Caki2 (cell line): ENCODE measurements at places on chromosomes 4 and X. TPM values are rescaled to one million over a fixed set of nuclear protein-coding genes. Genes with fewer than 3 reads are reported as not detected.

GRCh38 chrX:95318882-95319281, 1365.8 kb upstream of the DIAPH2 start:
- peak; percentile 12 for DNase-seq

DNA sequence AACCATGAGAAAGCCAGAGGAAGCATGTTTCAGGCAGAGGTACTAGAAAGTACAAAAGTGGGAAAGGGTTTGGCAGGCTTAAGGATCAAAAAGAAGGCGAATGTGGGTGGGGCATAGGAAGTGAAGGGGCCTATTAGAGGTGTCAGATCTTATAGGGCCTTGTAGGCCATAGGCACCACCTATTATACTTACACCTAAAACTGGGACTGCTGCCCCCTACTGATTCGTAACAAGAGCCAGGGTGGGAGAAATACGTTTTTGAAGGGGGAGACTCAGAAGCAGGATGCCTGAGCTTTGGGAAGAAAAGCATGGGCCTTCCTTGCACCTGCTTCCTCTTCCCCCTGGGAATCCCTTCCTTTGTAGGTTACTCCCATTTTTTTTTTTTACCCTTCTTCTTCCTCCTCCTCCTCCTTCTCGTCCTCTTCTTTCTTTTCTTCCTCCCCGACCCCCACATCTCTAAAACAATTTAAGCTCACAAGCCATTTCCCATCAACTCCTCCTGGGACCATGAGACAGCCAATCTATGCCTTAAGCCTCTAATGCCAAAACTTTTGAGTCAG, 40.7 kb upstream of the GPC3 start:
- no peak for DNase-seq

GRCh38 chrX:76202471-76202870, 29.6 kb downstream of the PBDC1 start:
- DNase-seq, result no peak

GRCh38 chr4:181108237-181108636, 1135.0 kb upstream of the TENM3 start:
- DNase-seq, result no peak

- DNase-seq, result no peak
Measured at GRCh38 chr4:79298484-79298883, 27.4 kb downstream of the NAA11 start.

- DNase-seq, result no peak
Measured at GRCh38 chr4:1393866-1394265, 12.4 kb downstream of the NKX1-1 start.

DNA sequence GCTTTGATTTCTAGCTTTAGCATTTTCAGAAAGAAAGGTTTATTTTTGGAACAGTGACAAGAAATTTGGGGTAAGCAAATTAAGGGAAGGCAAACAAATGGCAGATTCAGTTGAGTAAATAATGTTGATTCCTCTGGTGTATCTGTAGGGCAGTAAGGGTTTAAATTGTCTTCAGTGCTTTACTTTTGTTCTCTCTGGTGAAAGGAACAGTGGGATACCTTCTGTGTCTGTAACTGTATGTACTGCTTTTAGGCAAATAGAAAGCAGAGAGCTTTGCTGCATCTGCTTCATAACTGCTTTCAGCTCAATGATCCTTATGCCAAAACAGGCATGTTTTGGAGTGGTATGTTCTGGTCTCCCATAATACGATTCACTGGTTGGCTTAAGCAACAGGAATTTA, 932.1 kb upstream of the SLIT2 start:
- no peak for DNase-seq

P2RY8 gene
- total RNA-seq, result not detected in 2 replicates

MAGEC1 gene
- not detected in 2 replicates for total RNA-seq
